RWPE1 (cell line): ENCODE measurements at places on chromosomes 6 and 20.

- DNase-seq: no peak
Observed at GRCh38 chr20:47544852-47545251, 43.2 kb downstream of the NCOA3 start.

- no peak for DNase-seq
Observed at GRCh38 chr6:83597511-83597910, 85.2 kb downstream of the PRSS35 start.

GRCh38 chr20:1357921-1358671 is 29.2 kb upstream of the SDCBP2 start:
- DNase-seq: no peak

GRCh38 chr6:1312473-1313367 is 822 bp downstream of the FOXQ1 start:
- DNase-seq: no peak

- no peak for DNase-seq
Observed at GRCh38 chr20:32672394-32672981, 1.3 kb downstream of the C20orf203 start.

GRCh38 chr6:35596448-35597442 is 84.0 kb upstream of the TULP1 start:
- peak; percentile 74 for DNase-seq

- no peak for DNase-seq
Observed at GRCh38 chr20:1364106-1364505, 28.7 kb downstream of the FKBP1A start.

DNA sequence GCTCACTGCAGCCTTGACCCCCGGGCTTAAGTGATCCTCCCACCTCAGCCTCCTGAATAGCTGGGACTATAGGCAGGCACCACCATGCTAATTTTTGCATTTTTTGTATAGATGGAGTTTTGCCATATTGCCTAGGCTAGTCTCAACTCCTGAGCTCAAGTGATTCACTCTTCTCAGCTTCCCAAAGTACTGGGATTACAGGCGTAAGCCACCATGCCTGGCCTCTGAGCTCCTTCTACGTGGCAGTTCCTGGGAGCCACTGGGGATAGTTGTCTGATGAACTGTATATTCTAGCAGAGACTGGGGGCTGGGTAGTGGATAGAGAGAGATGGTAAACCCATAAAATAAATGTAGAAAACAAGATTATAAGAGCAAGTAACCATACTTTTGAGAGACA is 26.1 kb downstream of the IYD start:
- no peak for DNase-seq
